Upper lobe of right lung (tissue), 1 donor: ENCODE measurements at places on chromosomes 7 and 10. TPM values are rescaled to one million over a fixed set of nuclear protein-coding genes. Genes with fewer than 3 reads are reported as not detected.
A peak's percentile ranks its signal among the peaks of the same experiment; 100 is the strongest.

The GLI3 gene
- total RNA-seq = 17.5 TPM

The UTF1 gene
- total RNA-seq = not detected

The TMEM178B gene
- 1.4 TPM for total RNA-seq

The CYP26A1 gene
- total RNA-seq = not detected

The TAS2R5 gene
- total RNA-seq = 2.2 TPM

- no peak for DNase-seq
These were observed 41.4 kb downstream of the AFAP1L2 start for GRCh38 chr10:114362826-114363355.

DNA sequence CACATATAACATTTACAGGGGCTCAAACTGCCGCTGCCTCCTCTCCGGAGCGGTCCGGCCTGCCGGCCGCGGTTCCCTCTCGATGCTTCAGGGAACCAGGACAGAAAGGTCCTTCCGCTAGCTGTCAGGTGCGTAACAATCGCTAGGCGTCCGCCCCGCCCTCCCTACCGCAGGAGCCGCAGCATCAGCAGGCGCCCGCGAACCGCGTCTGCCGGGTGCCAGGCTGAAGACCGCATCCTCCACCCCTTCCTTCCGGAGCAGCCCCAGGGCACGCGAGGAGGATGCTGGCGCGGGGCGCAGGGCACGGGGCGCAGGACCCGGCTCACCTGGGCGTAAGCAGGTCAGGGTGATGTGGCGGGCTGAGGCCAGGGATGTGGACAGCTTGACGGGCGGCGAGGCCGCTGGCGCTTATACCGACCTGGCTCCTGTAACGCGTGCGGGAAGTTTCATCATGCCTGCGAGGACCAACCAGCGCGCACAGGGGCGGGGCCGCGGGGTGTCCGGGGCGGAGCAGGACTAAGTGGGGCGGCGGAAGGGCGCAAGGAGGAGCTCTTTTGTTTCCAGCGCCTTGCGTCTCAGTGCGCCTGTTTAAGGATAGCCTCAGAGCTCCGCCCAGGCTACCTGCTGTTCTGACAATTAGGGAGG, at the start of gene ASNS:
ASNS (minus strand) TSS at position 384 of the 645 bp plus-strand sequence. CDS start 3,252 bp downstream, outside the sequence.
- DNase-seq = peak; percentile 96

- no peak for DNase-seq
These were observed 19.1 kb upstream of the LEP start for GRCh38 chr7:128221929-128222403.

DNA sequence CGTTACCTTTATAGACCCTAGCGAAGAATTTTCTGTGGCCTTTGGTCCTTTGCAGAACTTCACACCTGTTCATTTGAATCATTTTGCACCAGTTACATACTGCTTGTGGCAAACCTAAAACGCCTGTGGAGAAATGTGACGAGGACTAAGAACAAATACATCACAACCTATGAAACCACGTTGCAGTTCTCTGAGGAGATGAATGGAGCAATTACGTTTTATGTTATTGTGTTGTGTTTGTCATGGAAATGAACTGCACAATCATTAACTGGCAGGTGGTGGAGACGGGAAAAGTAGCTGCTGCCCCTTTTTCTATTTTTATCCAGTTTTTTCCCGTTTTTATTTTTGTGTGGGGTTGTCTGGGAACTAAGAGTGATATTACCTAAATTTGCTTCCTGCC, 505.5 kb downstream of the SDK1 start:
- DNase-seq = no peak

GRCh38 chr10:15254808-15255648, 86.5 kb upstream of the NMT2 start:
- no peak for DNase-seq
